ENCODE measurements at places on chromosomes 2 and 18.

GRCh38 chr18:39421276-39421675, 1855.7 kb upstream of the CELF4 start:
- DNase-seq, result no peak

DNA sequence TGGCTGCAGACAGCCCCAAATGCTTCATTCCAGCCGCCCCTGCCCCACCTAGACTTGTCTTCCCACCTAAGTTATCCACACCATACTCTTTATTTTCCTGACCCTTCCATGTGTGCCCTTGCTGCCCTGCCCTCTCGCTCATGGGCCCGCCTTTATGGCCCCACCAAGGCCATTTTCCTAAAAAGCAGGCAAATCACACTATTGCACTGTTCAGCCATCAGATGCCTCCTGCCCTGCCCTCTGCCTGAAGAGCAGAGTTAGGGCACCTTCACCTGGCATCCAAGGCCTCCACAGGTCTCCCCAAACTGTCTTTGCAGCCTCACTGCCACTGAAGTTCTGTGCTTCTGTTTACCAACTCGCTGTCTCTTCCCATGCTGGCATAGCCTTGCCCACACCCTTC, 496.7 kb downstream of the EIPR1 start:
- DNase-seq, result no peak

DNA sequence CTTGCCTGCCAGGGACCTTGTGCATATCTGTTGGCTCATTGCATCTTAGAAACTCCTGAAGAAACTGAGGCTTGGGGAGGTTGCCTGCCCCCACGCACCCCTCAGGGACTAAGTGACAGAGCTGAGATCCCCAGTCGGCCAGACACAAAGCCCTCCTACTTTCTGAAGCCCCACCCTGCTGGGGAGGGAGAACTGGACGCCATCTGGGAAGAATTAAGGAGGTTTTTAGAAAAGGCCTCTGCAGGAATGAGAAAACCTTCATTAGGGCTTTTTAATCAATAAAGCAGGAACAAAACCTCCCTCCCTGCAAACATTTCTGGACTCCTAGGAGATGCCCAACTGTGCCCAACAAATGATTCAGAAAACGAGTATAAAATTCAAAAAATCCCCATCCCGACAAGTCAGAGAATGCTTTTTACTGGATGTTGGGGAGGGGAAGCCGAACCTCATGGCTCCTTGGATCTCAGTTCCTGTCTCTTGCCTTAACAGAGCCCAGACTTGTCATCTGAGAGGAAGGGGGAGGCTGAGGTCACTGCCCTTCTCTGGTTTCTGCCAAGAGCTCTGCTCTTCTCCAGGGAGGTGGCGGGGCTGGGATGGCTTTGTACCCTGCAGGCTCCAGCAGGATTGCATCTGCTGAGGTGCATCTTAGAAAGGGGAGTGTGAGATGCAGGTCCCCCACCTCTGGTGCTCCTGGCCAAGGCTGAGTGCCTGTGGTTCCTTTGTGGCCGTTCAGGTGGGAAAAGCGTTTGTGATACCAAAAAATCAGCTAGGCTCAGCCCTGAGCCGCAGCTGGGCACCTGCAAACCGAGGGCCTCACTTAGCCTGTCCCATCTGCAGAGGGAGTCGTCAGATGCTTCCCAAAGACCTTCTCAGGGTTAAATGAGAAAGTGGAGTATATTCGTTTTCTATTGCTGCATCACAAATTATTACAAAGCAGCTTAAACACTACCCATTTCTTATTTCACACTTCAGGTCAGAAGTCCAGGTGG, 142.4 kb downstream of the ZFP36L2 start:
- DNase-seq, result no peak

- DNase-seq, result no peak
These were observed 45.5 kb upstream of the NABP1 start for GRCh38 chr2:191632426-191632825.

- no peak for DNase-seq
These were observed 124.7 kb upstream of the ZNF516 start for GRCh38 chr18:76619621-76620315.

GRCh38 chr2:54090521-54091117, 24.8 kb upstream of the ACYP2 start:
- no peak for DNase-seq

GRCh38 chr2:80621656-80622055, 317.1 kb upstream of the LRRTM1 start:
- no peak for DNase-seq

DNA sequence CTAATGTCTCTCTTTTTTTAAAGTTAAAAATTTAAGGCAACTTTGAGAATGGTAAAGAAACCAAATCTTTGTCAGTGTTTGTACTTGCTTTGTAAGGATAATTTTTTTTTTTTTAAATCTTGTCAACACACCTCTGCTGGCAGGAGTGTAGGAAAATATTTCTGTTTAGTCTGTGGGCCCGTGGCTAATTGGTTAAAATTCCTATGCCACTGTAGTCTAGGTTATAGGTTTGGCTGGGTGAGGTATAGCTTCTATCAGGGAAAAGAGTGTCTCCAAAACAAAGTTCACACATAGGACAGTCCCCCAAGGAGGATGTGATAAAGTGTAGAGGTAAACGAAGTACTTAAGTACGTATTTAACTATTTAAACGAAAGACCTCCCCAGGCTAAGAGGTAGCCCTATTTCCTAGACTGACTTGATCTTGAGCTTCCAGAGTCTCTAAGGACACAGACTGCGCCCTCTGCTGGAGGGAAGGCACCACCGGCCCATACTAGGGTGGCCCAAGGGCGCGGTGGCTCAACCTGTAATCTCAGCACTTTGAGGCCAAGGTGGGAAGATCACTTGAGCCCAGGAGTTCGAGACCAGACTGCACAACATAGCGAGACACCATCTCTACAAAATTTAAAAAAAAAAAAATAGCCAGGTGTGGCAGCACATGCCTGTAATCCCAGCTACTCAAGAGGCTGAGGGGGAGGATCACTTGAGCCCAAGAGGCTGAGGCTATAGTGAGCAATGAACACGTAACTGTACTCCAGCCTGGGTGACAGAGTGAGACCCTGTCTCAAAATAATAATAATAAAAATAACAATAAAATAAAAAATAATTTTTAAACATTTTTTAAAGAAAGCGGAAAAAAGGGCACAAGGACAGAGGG, 8.9 kb downstream of the TEX44 start:
- DNase-seq, result peak; percentile 79

- DNase-seq, result no peak
These were observed 87.9 kb downstream of the ICOS start for GRCh38 chr2:204024503-204024902.

DNA sequence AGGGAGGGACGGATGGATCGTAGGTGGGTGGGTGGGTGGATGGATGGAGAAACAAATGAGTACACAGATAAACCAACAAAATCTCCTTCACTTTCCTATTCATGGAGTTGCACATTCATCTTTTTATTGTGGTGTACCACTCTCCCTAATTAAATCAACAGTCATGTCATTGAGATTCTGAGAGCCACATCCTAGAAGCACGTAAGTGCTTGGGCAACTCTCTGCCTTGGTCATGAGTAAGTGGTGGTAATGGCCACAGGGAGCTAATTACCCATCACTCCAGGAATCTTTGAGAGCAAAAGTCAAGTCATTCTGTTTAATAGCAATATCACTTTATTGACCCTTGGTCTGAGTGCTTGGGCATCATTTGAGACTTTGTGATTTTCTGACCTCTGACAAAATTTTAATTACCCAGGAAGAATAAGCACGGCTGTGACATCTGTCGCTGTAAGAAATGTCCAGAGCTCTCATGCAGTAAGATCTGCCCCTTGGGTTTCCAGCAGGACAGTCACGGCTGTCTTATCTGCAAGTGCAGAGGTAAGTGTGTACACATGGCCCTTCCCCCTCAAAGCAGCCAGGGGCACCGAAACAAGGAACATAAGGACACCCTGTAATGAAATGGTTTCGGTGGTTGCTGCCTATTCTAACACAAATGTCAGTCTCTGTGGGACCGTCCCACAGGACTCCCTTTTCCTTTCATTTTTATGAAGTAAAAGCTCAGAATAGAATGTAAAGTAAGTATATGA, 85.9 kb downstream of the FEZ2 start:
- DNase-seq, result no peak

DNA sequence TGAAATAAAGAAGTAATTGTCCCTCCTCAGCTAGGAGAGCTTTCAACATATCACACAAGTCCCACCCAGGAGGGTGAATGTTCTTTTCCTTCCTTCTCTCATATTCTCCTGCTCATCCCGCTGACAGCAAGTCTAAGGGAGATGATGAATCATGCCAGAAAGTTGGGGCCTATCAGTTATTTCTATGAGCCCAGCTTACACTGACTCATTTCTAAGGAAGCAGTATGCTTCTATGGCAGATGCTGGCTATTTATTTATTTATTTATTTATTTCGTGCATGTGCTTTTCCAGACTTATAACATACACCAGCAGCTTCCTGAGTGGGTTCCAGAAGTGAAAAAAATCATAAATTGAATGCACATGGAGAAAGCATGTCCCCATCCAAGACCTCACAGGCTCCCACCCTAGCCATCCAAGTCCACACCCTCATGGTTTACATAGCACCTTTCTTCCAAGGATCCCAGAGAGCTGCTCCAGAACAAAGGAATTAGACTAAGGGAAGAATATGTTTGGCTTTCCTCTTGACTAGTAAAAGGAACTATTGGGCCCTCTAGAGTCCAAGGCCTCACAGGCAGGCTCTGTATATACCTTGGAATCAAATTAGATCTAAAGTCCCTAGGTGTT, 1074.2 kb upstream of the ZEB2 start:
- peak; percentile 16 for DNase-seq

DNA sequence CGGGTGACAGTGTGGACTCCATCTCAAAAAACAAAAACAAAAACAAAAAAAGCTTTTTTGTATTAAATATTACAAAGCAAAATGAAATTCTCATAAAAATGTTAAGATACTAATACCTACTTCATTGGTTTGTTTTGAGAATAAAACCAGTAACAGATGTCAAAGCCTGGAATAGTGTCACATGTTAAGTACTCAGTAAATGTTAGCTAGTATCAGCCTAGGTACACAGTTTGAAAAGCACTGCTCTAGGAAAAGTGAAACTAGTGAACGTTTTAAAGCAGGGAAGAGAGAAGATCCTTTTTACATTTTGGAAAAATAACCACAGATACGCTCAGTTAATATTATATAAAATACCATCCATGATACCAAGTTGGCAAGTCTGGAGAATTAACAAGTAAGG, 37.1 kb upstream of the ADAM17 start:
- DNase-seq, result no peak

- DNase-seq, result no peak
These were observed 677.1 kb upstream of the DDX18 start for GRCh38 chr2:117137371-117137770.

GRCh38 chr2:207869784-207870778, 100.4 kb upstream of the FZD5 start:
- DNase-seq, result no peak

- no peak for DNase-seq
These were observed 135.1 kb upstream of the LHCGR start for GRCh38 chr2:48890454-48891131.

DNA sequence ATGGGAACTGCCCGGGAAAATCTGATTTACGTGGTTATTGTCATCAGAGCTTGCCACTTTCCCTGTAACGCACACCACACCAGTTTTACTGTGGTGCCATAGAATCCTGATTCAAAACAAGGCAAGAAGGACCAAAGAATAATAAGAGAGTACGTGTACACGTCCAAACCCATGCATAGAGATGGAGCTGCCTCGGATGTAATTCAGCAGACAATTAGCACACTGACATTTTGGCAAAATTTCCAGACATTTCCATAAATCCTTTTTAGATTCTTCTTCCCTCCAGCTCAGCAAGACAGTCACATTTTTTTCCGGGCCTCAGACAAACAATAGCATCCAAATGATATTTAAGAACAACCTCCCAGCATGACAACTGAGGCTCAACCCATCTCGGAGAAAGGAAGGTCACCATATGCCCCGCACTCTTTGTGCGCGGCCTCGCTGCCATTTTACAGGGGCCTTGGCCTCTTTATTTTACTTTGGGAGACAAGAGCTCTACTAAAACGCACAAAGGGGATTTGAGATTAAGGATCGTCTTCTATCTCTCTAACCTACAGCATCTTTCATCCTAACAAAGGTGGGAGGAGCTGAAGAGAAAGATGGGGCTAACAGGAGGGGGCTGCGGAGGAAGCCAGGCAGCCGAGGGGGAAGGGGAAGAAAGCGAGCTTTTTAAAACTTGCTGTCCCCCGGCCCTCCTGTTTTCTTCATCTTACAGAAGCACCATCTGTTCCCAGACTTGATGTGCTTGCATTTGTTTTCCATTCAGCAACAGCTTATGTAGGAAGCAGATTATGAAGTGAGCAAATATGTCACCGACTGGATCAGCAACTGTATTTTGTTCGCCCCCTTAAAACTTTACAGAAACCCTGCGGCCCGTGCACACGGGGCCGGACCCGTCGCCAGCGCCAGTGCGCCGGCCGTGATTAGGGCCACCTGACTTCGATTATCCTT, 61.0 kb downstream of the CDCA7 start:
- DNase-seq, result no peak

- DNase-seq, result no peak
These were observed 52.8 kb downstream of the CHMP3 start for GRCh38 chr2:86510436-86510933.

GRCh38 chr2:72325592-72326422, 178.1 kb upstream of the CYP26B1 start:
- DNase-seq, result peak; percentile 1

DNA sequence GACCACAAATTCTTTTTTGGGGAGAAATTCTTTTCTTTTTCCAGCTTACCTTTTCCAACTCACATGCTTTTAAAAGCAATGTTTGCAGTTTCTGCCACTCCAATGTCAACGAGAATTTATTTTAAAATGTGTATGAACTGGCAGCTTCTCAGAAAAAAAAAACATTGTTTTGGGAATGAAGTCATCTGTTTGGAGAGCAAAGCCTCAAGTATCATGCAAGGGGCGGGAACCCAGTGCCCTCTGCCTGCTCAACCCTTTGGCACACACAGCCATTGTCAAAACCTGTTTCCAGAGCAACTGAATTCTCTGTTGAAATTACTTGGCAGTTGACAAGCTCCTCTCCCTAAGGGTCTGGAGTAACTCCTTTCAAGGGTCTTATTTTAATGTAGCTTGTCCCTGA, 128.5 kb downstream of the QPCT start:
- no peak for DNase-seq

GRCh38 chr2:1672738-1673137, 71.6 kb downstream of the PXDN start:
- no peak for DNase-seq

All from SW 1271 (cell line).